ENCODE measurements at places on chromosomes 13 and 19. TPM values are rescaled to one million over a fixed set of nuclear protein-coding genes. Genes with fewer than 3 reads are reported as not detected.

Gene POSTN
- total RNA-seq = 0.10 TPM

Gene KLHL1
- total RNA-seq = not detected

Gene SERTM1
- not detected for total RNA-seq

Gene B3GNT8
- total RNA-seq = 0.42 TPM

Gene SGCG
- not detected for total RNA-seq

Gene IGFL4
- 0.10 TPM for total RNA-seq

Gene WDR62
- total RNA-seq = 1.4 TPM

Gene ZNF568
- total RNA-seq = 4.3 TPM

Gene CYSLTR2
- 4.7 TPM for total RNA-seq

Gene ERICH6B
- total RNA-seq = not detected

Gene GPR18
- 38.0 TPM for total RNA-seq

Gene ZSCAN5C
- not detected for total RNA-seq

Gene TRPC4
- not detected for total RNA-seq

Gene URAD
- not detected for total RNA-seq

Gene OVOL3
- total RNA-seq = not detected

Gene ZNF813
- total RNA-seq = 4.4 TPM

Gene ACP7
- not detected for total RNA-seq

Data from mononuclear cell (primary cell).